Cerebellar cortex (tissue), 1 donor: ENCODE measurements at places on chromosomes 4 and X.

GRCh38 chr4:48375651-48376304 is 34.4 kb downstream of the SLAIN2 start:
- no peak for DNase-seq

GRCh38 chr4:85783483-85783882 is 308.5 kb downstream of the ARHGAP24 start:
- DNase-seq, result no peak

- no peak for DNase-seq
These were observed 6.6 kb downstream of the SLC25A5 start for GRCh38 chrX:119474615-119475388.

DNA sequence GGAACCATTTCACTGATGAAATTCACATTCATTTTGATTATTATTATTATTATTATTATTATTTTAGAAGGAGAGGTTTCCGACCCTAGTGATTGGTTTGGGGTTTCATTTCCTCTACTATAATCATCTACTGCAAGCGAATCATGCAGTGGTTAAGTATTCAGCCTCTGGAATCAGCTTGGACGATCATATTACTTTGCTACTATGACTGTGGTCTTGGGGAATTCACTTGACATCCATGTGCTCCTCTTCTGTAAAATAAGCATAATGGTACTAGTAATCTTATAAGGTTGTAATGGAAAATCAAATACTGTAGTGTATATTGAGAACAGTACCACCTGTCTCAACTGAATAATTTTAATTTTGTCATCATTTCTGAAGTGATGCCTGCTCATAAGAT is 132.1 kb upstream of the SLC4A4 start:
- no peak for DNase-seq

DNA sequence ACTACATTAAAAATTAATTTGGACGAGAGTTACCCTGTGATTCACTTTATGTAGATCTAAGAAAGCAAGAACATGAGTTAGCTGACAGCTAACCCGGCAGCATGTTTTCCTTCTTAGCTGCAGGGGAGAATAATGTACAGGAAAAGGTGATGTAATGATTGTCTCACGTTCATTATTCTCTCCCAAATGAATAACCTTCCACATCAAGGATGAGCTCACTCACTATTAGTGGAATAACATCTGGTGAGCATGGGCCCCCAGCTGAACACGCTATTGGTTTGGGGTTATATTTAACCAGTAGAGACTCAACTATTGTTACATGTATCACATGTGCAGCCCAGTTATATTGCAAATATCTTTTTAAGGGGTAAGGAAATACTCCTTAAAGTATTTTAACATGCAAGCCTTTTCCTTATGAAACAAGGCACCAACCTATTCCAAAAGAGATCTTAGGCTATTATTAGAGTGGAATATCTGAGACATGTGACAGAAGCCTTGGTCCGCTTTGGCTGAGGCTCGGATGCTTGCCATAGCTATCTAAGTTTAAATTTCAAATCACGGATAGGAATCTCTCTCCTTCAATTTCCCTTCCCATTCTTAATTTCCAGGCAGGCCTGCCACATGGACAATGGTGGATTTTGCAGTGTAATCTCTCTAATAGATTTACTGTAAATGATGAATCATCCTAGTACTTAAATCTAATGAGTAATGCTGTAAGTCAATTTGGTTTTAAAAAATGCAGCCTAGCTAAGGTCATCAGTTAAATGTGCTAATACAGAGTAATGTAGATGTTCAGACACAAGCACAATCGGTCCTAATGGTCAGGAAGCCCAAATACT is 99.0 kb upstream of the OTUD4 start:
- no peak for DNase-seq

DNA sequence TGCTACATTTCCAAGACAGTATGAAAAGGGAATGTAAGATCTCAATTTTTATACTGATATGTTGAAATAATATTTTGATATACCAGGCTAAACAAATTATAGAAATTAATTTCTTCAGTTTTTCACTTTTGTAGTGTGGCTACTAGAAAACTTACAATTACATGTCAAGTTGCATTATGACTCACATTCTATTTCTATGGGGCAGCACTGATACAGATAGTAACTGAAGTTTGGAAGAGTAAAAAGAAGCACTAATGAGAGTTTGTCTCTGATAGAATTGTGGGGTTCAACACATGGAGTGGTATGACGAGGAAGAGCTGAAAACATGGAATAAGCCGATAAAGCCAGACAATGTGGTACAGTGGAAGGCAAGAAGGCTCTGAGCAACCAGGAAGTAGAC is 95.6 kb downstream of the NR3C2 start:
- DNase-seq, result no peak

DNA sequence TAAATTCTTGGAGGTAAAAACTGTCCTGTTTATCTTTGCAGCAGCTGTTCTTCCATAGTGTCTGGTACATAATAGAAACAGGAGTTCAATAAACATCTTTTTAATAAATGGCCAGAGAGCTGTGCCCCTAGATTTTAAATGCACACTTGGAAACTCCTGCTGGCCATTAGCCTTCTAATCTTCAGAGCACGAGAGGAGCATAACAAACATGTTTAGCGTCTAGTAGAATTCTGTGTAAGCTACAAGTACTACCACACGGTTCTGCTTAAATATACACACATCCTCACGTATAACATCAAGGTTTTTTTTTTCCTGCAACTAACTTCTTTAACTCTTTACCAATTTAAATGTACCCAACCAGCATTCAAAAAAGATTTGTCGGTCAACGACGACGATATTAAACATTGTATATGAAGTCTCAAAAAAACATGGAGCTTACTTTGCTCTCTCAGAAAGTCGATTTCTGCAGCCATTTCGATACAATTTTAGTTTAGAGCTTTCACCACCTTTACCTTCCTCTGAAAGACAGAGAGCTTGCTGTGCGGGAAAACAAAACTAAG is 628 bp downstream of the SCLT1 start:
- DNase-seq, result no peak

- DNase-seq, result no peak
These were observed 265.0 kb upstream of the FAT4 start for GRCh38 chr4:125049711-125050110.
